Glutamatergic neuron (in vitro differentiated cells): ENCODE measurements at places on chromosomes 3 and 15.

GRCh38 chr3:143831994-143832393, 16.3 kb downstream of the SLC9A9 start:
- DNase-seq, result no peak

- DNase-seq, result no peak
Observed at GRCh38 chr3:129732200-129732876, 125.9 kb upstream of the PLXND1 start.

DNA sequence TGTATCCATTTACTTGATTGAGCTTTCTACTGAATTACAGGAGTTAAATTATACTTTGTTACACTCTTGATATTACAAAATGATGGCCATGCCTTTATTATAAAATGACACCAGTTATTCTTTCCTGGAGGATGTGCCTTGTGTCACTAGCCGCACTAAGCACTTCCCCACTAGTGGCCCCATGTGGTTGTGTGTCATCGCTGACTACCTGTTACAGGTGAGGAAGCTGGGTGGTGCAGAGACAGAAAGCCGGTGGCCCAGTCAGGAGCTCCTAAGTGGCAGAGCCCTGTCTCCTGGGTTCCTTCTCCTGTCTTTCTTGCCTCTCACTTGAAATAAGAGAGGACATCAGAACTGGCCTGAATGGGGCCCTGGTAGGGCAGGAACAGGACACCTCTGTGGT, 96.8 kb downstream of the IGF1R start:
- DNase-seq, result no peak

DNA sequence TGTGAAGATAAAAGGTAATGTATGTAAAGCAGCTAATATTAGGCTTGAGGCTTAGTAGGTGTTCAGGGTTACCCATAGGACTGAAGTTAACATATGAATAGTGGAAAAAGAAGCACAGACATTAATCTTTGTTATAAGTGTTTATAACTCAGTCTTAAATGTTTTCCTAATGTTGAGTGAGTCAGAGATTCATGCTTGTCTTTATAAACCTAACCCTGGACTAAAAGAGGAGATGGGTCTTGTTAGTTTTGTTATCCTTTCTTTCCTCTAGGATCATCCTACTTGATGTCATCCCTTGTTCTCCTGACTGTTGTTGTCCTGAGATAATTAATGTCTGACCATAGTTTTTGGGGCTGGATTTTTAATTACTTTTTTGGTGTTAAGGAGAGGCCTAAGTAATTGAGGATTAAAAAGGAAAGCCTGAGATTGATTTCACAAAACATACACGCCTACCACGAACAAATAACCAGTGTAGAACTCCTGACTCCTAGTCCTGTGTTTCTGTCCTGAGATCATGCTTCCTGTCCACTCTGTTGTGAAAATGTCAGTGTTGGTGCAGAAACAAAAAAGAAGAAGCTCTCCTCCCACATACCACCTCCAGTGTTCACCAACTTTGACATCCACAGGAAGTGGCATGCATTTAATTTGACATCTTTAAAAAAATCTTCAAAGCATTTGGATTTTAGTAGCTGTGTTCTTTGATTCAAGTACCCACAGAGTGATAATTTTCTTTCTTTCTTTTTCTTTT, 8.4 kb downstream of the MITF start:
- DNase-seq, result no peak

DNA sequence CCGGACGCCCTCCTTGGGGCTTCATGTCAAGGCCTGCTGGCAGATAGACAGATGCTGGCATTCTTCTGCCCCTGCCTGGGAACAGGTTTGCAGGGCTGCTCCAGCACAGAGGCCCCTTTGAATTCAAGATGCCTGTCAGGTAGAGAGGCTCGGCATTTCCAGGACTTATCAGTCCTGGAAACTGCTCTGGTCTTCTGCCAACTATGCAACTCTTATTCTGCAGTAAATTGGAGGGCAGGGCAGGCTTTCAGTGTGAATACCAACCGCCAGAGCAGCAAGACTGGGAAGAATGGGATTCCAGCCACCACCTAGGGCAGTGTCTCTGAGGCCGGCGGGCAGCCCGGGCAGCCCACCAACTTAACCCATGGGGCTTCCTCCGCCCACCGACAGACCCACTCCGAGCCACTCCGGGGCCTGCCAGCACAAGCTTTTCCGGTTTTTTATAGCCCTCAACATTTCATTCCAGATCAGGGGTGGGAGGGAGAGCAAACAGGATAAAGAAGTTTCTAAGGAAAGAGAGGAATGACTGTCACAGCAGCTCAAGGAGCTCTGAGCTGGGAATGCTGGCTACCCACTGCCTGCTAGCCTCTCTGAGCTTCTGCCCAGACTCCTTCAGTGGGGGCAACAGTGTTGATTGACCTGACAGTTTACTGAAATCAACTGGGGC, 140.9 kb downstream of the NTRK3 start:
- DNase-seq, result no peak

- no peak for DNase-seq
Observed at GRCh38 chr3:79886204-79886603, 118.4 kb upstream of the ROBO1 start.

- no peak for DNase-seq
Observed at GRCh38 chr3:38646630-38647029, 2.9 kb downstream of the SCN5A start.

GRCh38 chr3:53073553-53074365, 27.9 kb upstream of the SFMBT1 start:
- DNase-seq, result no peak

DNA sequence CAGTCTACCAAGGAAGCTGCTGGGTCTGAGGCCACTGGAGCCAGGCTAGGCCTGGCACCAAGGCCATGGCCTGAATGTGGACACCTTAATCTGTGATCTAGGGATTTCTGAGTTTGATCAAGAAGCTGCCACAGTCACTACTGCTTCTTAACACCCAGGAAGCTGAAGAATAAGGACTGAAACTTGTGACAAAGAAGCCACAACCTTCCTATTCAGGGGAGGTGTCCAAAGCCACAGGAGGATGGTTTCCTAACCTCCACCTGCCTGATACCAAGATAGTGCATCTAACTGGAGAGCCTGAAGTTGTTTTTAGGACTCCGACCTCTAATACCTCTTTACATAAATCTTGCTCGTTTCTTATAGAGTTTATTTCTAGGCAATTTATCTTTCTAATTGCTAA, 5.5 kb upstream of the ANO10 start:
- DNase-seq, result no peak

- DNase-seq, result no peak
Observed at GRCh38 chr3:77906102-77906709, 866.3 kb downstream of the ROBO2 start.
